GM23338 (cell line): ENCODE measurements at places on chromosomes 5 and 9. TPM values are rescaled to one million over a fixed set of nuclear protein-coding genes. Genes with fewer than 3 reads are reported as not detected.
A peak's percentile ranks its signal among the peaks of the same experiment; 100 is the strongest.

Gene CARTPT
- not detected in 2 replicates for total RNA-seq

DNA sequence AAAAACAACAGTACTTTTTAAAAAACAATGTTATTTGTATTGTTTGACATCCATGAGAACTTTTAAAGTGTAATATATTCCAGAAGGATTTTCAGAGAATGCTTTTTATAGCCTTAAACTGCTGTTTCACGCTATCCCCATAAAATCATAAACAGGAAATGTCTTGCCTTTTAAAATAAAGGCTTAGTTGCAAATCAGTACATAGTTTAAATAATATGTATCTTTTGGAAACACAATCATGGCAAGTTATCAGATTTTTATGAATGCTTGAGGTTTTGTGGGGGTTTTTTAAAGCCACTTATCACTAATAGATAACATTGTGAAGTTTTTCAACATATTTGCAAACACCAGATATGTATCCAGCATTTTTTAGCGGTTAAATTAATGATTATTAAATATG, 37.2 kb upstream of the F2RL2 start:
- no peak for DNase-seq

- no peak for DNase-seq
These were observed 2.1 kb downstream of the PDZD2 start for GRCh38 chr5:31641059-31641458.

DNA sequence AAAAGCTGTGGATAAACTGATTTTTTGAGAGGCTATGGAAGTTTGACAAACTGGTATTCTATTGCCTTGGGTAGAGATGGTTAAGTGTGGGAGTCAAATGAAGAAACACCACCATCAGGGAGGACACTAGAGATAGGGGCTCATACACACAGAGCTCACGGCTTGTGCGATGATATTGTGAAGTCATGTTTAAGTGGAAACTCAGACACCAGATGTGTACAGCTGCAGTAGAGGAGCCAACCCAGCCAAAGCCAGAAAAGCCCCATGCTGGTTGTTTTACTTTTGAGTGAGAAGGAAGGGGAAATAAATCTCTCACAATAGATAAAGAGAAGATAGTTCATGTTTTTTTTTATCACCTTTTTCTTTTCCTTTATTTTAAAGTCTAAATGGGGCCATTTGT, 377.7 kb downstream of the DMRT2 start:
- no peak for DNase-seq

DNA sequence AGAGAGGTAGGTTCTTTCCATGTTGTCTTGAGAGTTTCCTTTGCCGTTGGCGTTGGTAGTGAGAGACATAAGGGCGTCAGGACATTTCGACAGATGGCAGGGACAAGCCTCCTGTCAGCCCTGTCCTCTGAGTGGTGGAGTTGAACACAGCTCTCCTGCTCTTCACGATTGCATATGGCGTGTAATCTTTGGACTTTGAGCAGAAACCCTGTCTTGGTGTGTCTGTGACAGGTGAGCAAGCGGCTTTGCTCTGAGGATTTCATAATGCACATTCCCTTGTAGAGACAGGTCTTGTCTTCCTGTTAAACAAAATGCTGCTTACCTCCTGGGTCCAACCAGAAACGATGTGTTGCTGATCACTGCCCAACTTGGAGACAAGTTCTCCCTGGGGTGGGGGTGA, 146.5 kb downstream of the NXNL2 start:
- no peak for DNase-seq

DNA sequence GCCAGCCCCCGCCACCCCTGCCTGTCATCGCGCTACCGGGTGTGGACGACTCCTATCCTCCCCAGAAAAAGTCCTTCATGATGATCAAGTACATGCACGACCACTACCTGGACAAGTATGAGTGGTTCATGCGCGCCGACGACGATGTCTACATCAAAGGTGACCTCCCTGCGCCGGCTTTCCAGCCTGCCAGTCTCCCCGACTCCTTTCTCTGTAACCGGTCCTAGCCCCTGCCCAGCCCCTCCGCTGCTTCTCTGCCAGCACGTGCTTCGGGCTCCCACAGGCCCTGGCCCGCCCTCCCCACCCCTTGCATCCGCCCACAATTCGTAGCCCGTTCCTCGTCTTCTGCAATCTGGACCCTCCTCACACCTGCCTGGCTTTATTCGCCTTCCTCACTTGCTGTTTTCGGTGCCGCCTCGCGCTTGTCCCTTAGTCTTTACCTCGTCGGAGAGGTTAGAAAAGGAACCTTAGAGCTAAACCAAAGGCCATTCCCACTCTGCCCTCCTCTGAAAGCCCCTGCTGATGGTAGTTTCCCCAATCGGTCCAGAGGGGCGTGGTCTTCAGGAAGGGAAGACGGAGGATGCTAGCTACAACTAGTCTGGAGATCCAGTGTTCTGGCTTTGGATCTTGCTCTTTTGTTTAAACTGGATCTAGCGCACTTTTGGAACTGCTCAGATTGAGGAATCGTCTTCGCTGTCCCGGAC, 1.4 kb downstream of the CHSY3 start:
- DNase-seq: peak; percentile 74
